ENCODE measurements at places on chromosomes 1 and 21.

DNA sequence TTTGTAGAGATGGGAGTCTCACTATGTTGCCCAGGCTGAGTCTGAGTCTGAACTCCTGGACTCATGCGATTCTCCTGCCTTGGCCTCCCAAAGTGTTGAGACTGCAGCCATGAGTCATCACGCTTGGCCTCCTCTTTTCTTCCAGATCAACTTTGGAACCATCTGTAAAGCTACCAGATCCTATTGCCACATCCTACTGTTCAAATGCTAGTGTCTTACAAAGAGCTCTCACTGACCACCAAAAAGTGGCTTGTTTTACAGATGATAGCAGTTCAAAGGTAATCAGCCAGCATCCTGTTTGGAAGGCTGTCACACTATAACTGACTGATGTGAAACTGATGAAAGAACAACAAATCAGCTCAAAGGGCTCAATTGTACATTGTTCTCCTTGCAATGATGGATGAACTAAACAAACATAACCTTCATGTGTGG, 221.6 kb downstream of the AKT3 start:
- DNase-seq = no peak

DNA sequence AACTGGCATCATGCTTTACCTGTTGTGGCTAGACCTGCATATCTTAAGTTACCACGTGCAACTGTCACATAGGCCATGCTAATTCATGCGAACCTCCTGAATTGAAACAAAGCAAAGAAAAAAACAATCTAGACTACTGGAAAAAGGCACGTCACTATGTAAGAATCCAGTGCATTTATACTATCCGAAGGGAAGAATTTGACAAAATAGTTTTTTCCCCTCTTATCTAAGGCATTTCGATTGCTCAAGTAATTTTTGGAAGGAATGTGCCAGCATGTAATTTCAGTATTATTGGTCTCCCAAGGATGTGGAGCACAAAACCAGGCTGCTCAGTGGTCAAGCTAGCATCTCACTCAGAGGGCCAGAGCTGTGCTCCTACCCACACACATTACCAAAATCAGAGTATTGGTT, 31.5 kb upstream of the C1orf198 start:
- no peak for DNase-seq

GRCh38 chr1:175267716-175268416, 75.3 kb upstream of the KIAA0040 start:
- no peak for DNase-seq

DNA sequence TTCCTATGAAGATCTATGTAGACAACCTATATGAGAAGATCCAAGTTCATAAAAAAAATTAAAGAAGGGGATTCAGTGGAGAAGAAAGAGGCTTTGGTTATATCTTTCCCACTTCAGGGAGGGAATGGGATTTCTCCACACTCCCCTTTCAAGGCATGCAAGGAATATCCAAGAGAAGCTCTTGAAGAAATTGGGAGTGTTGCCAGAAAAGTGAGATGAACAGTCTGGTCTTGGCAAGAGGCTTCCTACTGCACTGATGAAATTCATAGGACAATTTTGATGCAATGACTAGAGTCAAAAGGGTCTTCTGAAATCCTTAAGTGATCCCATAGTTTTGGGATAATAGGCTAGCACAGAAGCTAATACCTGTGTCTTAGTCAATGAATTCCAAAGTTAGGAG, 153.0 kb downstream of the KCTD3 start:
- no peak for DNase-seq

- no peak for DNase-seq
Measured at GRCh38 chr1:87318056-87318650, 10.5 kb upstream of the LMO4 start.

DNA sequence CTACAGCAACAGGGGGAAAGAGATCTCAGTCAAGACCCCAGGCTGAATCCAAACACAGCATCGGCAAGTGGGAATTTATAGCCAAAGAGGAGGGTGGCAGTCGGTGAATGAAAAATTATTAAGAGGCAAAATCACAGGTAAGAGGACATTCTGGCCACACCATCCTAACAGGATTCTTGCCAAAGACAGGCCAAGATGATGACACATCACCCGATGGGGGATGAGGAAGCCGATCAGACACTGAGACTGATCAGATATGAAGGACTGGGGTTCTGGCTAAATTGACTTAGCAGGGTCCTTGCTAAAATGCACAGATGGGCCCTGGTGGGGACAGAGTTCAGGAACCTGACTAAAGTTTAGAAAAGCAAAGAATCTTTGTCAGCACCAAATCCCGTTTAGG, 402.2 kb downstream of the SMYD3 start:
- no peak for DNase-seq

- DNase-seq = no peak
Measured at GRCh38 chr1:11851180-11851579, 3.6 kb upstream of the NPPA start.

DNA sequence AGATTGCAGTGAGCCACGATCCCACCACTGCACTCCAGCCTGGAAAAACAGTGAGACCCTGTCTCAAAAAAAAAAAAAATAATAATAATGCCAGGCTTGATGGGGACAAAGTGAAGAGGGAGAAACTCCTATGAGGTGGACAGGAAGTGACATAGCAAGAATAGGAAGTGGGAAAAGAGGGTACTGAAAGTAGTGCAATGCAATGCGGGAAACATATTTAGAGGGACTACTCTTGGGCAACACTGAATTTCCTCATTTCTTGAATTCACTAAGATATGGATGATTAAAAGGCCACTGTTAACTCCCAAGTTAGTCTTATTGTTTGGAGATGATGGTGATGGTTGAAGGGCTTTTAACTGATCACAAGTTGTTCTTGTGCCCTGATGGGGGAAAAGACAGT, 21.6 kb upstream of the KCNA2 start:
- DNase-seq = no peak

DNA sequence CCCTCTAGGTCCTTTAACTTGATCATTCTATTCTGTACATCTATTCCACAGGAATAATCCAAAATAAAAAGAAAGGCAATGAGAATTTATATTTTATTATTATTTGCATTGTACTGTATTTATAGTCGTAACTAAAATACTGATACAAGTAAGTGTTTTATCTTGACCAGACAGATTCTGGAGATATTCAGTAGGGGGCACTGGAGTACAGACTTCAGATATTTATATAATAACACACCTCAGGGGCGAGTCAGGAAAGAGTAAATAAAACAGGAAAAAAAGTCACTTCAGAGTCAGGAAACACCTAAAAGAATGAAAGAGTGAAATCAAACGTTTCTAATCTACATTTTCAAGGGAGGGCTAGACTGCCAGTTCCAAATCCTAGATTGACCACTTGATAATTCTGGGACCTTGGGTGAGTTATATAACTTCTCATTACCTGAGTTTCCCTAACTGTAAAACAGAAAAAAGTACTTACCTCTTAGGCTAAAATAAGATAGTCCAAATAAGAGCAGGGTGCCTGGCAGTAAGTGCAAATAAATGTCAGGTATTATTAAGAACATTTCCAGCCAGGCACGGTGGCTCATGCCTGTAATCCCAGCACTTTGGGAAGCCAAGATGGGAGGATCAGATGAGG, 31.1 kb upstream of the MTF1 start:
- no peak for DNase-seq

DNA sequence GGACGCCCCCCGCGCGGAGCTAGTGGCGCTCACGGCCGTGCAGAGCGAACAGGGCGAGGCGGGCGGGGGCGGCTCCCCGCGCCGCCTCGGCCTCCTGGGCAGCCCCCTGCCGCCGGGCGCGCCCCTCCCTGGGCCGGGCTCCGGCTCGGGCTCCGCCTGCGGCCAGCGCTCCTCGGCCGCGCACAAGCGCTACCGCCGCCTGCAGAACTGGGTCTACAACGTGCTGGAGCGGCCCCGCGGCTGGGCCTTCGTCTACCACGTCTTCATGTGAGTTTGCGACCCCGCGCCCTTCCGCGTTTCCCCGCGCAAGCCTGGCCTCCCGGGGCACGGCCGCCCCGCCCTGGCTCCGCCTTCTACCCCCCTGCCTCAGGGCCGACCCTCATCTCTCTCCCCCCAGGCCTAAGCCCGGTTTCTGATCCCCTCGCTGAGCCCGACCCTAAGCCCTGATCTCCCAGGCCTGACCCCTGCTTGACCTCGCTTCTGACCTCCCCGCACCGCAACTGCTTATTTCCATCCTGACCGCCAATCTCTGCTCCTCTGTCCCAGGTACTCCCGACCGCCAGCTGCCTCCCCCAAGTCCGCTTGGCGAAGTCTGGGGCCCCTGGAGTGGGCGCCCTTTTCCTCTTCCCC, 669 bp downstream of the KCNQ4 start:
- DNase-seq = no peak

- no peak for DNase-seq
Measured at GRCh38 chr1:229989591-229990248, 77.3 kb upstream of the GALNT2 start.

- DNase-seq = no peak
Measured at GRCh38 chr1:209318181-209319056, 265.1 kb upstream of the CAMK1G start.

- DNase-seq = no peak
Measured at GRCh38 chr1:216742625-216743024, 19.4 kb upstream of the ESRRG start.

GRCh38 chr21:38139380-38140168, 117.2 kb upstream of the KCNJ15 start:
- no peak for DNase-seq

GRCh38 chr1:204283711-204284651, 70.2 kb upstream of the GOLT1A start:
- no peak for DNase-seq

DNA sequence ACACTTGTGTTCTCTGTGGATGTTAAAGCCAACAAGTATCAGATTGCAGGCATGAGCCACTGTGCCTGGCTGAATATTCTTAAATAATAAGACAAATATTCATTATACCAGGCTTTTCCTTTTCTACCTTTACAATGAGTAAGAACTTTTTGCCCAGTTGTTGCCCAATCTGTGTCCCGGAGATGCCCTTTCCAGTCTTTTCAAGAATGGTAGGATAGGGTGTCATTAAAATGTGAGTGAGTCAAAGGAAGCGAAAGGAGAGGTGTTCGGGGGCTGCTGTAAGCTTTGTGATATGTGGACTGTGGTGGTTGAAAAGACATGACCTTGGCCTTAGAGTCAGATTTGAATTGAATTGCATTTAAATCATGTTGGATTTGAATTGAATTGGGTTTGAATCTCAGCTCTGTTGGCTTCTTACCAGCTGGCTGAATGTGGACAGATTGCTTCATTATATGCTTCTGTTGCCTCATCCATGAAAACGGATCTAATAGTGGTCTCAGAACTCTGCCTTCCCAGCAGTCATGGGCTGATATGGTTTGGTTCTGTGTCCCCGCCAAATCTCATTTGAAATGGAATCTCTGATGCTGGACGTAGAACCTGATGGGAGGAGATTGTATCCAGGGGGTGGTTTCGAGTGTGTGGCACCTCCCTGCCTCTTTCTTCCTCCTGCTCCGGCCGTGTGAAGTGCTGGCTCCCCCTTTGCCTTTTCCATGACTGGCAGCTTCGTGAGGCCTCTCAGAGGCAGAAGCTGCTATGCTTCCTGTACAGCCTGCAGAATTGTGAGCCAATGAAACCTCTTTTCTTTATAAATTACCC, 22.7 kb upstream of the AADACL3 start:
- no peak for DNase-seq

- no peak for DNase-seq
Measured at GRCh38 chr1:172498857-172499256, 34.1 kb upstream of the SUCO start.

DNA sequence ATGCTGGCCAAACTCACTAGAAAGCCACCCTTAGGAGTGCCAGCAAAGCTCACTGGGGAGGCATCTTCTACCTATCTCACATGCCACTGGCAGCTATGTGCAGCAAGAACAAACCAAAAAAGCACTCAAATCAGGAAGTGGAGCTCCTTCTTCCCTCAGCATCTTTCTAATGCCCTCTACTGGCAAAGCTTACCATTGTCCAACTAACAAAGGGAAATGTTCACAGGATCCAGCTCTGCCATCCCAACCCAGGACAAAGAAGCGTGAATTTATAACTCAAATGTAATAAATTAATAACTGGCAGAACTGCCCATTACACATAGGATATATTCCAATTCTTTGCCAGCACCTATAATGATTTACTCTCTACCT, 38.9 kb downstream of the LEPR start:
- no peak for DNase-seq

DNA sequence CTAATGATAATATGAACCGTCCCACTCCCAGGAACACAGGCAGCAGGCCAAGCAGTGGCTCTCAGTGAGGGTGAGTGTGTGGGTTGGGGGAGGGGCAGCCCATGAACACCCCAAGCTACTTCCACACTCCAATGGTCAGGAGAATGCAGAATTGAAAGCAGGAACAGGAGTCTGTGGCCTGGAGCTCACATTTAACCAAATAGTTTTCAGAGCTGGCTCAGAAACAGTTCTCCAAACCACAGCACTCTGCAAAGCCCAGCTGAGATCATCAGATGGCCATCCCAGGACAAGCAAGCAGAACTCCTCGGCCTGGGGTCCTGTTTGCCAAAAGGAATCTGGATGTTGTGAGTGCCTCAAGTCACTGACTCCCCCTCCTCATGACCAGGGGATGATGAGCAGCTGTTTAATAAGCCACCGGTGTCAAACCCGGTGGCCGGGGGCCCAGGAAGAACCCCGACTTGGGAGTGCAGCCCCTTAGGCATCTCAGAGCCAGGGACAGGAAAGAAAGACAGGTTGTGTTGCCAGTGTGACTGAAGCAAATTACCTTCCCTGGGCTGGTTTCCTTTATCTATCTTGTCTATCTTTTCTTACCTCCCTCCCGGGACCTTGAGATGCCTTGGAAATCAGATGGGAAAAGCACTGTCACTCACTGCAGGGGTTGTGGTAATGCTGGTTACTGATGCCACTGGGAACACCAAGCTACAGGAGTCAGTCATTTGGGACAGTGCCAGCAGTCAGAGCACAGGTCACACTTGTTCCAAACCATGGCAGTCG, 20.4 kb downstream of the DEGS1 start:
- no peak for DNase-seq

GRCh38 chr1:6083385-6083784, 37.7 kb downstream of the KCNAB2 start:
- no peak for DNase-seq

GRCh38 chr1:6727535-6727934, 25.9 kb upstream of the DNAJC11 start:
- DNase-seq = no peak

GRCh38 chr1:17250601-17251000, 1.7 kb downstream of the PADI3 start:
- no peak for DNase-seq
